T follicular helper cell (primary cell): ENCODE measurements at places on chromosomes 6 and 20.

DNA sequence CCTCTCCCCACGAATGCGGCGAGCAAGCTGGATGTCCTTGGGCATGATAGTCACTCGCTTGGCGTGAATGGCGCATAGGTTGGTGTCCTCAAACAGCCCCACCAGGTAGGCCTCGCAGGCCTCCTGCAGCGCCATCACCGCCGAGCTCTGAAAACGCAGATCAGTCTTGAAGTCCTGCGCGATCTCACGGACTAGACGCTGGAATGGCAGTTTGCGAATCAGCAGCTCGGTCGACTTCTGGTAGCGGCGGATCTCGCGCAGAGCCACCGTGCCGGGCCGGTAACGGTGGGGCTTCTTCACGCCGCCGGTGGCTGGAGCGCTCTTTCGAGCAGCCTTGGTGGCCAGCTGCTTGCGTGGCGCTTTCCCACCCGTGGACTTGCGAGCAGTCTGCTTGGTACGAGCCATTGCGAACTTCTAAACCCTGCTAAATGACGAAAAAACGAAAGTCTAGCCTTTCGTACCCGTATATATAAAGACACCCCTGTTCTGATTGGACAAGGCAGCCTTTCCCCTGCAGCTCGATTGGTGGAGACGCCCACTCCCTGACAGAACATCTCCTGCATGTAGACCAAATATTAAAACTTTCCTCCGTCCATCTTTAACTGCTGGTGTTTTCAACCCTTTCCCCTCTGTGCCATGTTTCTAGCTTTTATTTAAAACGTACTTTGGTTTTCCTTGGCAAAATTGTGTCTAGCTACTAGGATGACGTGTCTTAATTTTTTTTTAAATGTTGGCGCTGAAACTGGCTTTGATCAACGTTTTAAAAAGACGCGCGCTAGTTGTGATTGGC lies 109.8 kb downstream of the HFE start:
- peak; percentile 75 for DNase-seq

GRCh38 chr20:58918621-58919020 lies 62.4 kb upstream of the NELFCD start:
- DNase-seq, result no peak

DNA sequence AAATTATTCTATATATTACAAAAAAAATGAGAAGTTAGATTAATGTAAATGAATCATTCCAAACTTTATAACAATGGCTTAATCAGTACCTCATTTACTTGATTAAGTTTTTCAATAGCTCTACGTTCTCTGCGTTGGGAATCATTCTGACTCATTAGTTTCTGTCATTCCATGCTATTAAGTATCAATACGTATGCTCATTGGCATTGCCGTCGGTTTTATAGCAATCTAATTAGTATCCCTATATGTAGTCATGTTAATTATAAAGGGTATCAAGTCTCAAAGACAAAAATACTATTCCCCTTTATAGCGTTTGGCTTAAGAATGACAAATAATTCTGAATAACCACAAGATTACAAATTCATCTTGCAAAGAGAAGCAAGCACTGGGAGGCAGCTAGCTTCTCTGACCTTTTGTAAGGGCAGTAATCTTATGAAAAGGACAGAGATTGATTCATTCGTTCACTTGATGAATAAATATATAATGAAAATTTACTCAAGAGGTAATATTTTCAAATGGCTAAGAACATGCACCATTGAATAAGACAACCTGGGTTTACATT lies 41.8 kb downstream of the OLIG3 start:
- no peak for DNase-seq

- no peak for DNase-seq
Observed at GRCh38 chr6:61558796-61559195, 727.2 kb downstream of the KHDRBS2 start.

GRCh38 chr6:166076625-166077024 lies 91.0 kb downstream of the TBXT start:
- DNase-seq, result no peak

GRCh38 chr6:147222160-147222838 lies 18.1 kb downstream of the STXBP5 start:
- DNase-seq, result no peak
